ENCODE measurements at places on chromosomes 1 and 21. TPM values are rescaled to one million over a fixed set of nuclear protein-coding genes. Genes with fewer than 3 reads are reported as not detected.

SMPDL3B gene
- 0.26 TPM for total RNA-seq

HSD3B1 gene
- not detected for total RNA-seq

MRAP gene
- total RNA-seq = not detected

PKP1 gene
- total RNA-seq = under 0.01 TPM

LMX1A gene
- not detected for total RNA-seq

DISP3 gene
- 0.07 TPM for total RNA-seq

SERTAD4 gene
- 1.5 TPM for total RNA-seq

PLEKHA6 gene
- total RNA-seq = 6.8 TPM

CD5L gene
- total RNA-seq = not detected

CRP gene
- total RNA-seq = not detected

TTLL7 gene
- total RNA-seq = 11.1 TPM

SLC45A1 gene
- total RNA-seq = 0.78 TPM

NADK gene
- total RNA-seq = 47.3 TPM

KCNH1 gene
- total RNA-seq = not detected

XCL1 gene
- not detected for total RNA-seq

IGSF3 gene
- 0.60 TPM for total RNA-seq

GPR25 gene
- total RNA-seq = not detected

RGS2 gene
- total RNA-seq = 27.4 TPM
